ENCODE measurements at places on chromosomes 12 and 14. TPM values are rescaled to one million over a fixed set of nuclear protein-coding genes. Genes with fewer than 3 reads are reported as not detected.

The SLCO1B3 gene
- not detected for total RNA-seq

- no peak for DNase-seq
Measured at GRCh38 chr14:37602605-37603453, 7.4 kb downstream of the TTC6 start.

DNA sequence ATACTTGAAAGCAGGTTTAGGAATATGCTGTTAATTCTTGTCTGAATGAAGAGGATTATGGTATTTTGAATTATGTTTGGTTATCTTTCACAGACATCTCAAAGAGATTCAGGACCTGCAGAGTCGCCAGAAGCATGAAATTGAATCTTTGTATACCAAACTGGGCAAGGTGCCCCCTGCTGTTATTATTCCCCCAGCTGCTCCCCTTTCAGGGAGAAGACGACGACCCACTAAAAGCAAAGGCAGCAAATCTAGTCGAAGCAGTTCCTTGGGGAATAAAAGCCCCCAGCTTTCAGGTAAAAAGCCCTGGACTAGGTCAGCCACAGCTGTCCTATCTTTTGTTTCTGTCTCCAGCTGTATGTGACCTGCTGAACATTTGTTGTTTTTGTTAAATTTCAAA lies 52.1 kb downstream of the RAD52 start:
- DNase-seq, result no peak

- DNase-seq, result no peak
Measured at GRCh38 chr12:91273560-91273959, 90.9 kb upstream of the DCN start.

The RNF212B gene
- total RNA-seq, result not detected

DNA sequence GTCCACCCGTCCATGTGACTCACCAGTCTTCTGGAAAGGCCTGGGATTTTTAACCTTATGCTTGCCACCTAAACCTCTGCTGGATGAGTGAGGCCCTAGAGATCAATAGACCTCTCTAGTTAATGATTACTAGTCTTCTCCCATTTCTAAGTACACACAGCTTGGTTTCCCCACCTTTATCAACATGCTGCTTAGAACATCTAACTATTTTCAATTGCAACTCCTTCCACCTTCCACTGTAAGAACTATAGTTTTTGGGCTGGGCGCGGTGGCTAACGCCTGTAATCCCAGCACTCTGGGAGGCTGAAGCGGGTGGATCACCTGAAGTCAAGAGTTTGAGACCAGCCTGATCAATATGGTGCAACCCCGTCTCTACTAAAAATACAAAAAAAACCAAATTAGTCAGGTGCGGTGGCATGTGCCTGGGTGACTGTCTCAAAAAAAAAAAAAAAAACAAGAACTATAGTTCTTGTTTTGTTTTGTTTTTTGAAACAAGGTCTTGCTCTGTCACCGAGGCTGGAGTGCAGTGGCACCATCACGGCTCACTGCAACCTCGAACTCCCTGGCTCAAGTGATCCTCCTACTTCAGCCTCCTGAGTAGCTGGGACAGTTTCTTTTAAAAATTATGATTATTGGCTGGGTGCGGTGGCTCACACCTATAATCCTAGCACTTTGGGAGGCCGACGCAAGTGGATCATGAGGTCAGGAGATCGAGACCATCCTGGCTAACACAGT lies 18.7 kb upstream of the MDM2 start:
- DNase-seq, result no peak

- DNase-seq, result no peak
Measured at GRCh38 chr12:65854629-65855028, 30.3 kb downstream of the HMGA2 start.

- DNase-seq, result no peak
Measured at GRCh38 chr14:93068711-93069110, 47.0 kb downstream of the ITPK1 start.

The MYH6 gene
- under 0.01 TPM for total RNA-seq

The HOXC4 gene
- 2.4 TPM for total RNA-seq

- DNase-seq, result peak; percentile 55
Measured at GRCh38 chr12:96194971-96195844, 1.0 kb downstream of the ELK3 start.

The MUCL1 gene
- not detected for total RNA-seq

GRCh38 chr12:59027199-59027598 lies 106.9 kb upstream of the LRIG3 start:
- DNase-seq, result no peak

DNA sequence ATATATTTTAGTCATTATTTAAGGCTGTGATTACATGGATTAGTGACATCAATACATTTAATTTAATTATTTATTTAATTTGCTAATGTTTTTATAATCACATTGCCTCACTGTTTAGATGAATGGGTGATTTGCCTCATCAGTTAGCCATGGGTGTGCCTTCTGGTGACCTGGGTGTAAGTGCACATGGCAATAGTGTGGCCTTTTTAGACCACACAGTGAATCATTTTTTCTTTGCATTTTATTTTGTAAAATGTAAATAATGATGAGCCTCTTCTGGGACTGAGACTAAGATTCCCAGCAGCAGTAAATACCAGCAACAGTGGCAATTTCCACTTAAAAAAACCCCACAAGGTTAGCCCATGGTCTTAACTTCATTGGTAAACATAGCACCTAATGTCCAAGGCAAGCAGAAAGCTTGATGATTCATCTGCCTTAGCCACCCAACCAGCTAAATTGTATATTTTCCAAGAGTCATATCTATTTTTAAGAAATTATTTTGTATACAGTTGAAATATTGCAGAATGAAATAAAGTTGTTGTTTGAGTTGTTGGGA lies 235.9 kb upstream of the NOVA1 start:
- DNase-seq, result no peak

- DNase-seq, result no peak
Measured at GRCh38 chr12:80838708-80839107, 99.0 kb downstream of the LIN7A start.

The GPR132 gene
- 4.3 TPM for total RNA-seq

DNA sequence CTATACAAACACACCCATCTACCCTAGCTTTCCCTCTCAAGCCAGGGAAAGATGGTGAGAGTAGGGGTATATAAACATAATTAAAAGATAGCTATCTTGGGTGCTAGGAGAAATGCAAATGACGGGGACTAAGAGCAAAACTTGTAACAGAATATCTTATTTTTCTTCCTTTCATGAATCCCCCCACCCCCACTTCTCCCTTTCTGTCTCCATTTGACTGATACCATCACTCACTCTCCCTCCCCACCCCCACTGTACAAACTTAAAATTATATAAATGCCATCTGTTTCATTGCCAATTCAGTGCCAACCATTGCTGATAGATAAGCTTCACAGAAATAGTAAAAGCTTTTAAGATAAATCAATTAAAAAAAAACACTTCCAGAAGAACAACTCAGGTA lies 268.6 kb downstream of the SLC6A15 start:
- no peak for DNase-seq

The MIPOL1 gene
- total RNA-seq, result 8.6 TPM

DNA sequence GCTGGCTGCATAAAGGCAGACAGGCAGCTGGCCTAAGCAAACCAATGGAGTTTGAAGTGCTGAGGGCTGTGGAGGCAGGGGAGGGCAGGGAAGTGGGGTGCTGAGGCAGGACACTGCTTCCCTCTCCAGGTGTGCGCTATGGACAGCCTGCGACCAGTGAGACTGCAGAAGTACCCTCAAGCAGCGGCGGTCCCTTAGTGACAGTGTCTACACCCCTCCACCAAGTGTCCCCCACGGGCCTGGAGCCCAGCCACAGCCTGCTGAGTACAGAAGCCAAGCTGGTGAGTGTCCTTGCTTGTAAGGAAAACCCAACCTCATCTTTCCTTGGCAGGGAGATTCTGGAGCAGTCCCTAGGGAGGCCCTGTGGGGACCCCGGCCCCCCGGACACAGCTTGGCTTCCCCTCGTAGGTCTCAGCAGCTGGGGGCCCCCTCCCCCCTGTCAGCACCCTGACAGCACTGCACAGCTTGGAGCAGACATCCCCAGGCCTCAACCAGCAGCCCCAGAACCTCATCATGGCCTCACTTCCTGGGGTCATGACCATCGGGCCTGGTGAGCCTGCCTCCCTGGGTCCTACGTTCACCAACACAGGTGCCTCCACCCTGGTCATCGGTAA lies 17.9 kb downstream of the HNF1A start:
- no peak for DNase-seq

All from adrenal gland (tissue), 19 donors.